Activated T-helper 1 cell treated with Interleukin-2 at 50 U/mL for 16 hours (primary cell): ENCODE measurements at places on chromosomes 5 and 9.

DNA sequence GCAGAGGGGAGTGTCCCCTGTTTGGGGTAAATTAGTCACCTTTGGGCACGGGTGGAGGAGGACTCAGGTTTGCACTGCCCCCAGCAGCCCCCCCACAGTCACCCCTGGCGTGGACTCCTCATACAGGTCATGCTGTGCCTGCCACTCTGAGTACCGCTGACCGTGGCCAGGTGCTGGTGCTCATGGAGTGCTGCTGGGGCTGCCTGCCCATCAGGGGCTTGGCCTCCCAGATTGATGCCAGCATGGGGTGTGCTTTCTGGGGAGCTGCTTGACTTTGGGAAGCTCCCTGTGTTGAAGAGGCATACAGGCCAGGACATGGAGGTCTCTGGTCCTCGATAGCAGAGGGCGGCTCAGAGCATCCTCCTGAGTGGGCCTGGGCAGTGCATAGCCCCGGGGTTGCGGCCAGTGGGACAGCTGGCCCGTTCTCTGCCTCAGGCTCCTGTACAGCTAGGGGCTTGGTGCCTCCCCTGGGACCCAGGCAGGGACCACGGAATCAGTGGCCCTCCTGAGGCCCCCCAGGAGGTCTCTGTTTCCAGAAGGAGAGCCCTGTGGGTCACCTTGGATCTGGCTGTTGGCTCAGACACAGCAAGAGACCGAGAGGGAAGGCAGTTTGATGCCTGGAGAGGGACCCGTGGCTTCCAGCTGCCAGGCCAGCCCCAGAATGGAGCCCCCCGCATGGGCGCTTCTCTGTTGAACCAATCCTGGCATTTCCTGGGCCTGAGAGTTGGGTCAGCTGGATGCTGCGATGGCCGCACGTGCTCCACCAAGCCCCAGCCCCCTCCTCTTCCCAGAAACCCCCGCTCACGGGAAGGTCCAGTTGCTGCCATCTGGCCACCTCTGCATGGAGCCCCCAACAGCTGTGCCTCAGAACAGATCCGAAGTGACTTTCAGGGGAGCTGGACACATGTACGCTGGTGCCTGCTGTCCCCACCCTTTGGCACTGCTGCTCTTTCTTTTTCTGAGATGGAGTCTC lies 6.1 kb upstream of the AJM1 start:
- no peak for DNase-seq

- no peak for DNase-seq
These were observed 370.6 kb downstream of the NTRK2 start for GRCh38 chr9:85040146-85040545.

- peak; percentile 16 for DNase-seq
These were observed 40.0 kb downstream of the KLHL3 start for GRCh38 chr5:137695651-137696428.

DNA sequence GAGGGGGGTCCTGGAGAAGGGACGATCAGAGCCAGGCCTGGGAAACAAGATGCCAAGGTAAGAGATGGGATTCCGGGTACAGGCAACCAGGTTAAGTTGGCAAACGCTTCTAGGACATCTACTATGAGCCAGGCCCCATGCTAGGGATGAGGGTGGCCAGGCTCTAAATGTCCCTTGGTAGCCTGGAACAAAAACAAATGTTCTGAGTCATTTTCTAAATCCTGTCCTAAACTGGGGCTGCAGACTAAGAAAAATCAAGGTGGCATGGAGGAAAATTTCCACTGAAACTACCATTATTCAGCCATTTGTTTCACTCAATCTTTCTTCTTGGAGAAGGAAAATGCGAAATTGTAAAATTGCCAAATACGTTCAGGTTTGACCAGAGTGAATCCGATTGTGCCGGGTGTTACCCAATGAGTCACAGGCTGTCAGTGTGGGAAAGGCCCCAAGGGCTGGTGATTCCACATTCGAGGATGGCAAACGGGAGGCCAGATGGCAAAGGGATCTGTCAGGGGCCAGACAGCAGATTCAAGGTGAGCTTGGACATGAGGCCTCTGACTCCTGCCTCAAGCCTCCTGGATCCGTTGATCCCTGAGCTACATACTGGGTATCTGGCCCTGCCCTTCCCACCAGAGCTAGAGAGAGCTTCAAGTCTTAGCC lies 57.6 kb downstream of the PAX5 start:
- no peak for DNase-seq

- DNase-seq, result peak; percentile 61
These were observed 76.8 kb downstream of the STK10 start for GRCh38 chr5:172110921-172111851.

DNA sequence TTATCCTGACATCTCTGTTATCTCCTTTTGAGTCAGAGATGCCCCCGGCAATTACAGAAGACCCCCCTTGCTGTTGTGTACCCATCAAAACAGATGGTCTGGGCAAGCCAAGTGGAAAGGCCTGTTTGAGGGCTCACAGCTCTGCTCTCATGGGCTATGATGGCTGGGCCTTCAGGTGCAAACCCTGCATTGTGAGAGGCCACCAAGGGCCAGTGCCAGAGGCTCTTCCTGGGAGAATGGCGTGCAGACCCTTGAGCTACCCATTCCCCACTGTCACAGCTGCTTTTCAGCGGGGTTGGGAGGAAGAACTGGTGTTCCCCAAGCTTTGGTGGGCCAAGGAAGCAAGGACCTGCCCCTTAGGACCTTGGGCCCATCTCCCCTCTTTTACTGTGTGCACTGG lies 174.7 kb upstream of the PPP1R26 start:
- no peak for DNase-seq

- no peak for DNase-seq
These were observed 396.9 kb downstream of the PDE4D start for GRCh38 chr5:59496524-59497134.

GRCh38 chr9:135591506-135592330 lies 30.2 kb downstream of the PAEP start:
- DNase-seq, result no peak

DNA sequence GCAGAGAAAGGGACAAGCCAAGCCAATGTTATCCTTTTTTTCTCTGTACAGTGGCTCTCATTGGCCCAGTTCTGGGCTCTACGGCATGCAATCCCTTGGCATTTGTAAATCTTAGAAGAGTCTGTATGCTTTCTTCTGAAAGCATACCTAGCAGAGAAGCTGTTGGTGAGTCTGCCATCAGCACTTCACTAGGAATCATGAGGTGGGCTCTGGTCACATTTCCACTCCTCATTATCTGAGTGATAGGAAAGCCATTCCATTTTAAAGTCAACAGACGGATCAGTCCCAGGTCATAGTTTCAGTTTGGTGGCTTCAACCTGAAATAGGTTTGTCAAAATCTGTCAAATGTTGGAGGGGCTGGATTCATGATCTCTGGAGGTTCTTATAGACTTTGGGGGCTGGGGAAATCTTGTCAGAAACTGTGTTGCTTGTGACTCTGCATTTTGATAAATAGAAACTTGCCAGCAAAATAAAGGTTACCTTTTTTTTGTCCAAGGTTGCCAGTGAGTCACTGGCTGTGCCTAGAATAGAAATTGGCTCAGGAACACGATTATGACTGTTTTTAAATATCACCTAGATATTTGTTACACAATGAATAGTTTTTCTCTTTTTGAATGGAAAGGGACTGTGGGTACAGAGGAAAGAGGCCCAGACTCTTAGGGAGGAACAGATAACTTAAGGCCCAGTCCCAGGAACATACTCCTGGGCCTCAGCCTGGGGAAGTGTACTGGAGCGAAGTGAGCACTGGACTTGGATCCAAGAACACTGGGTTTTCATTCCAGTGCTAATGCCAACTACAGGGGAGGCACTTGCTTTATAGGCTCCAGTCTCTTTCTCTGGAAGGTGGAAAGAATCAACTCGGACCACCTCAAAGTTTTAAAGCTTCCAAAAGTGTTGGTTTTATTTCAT lies 183.1 kb downstream of the NMUR2 start:
- DNase-seq, result no peak

DNA sequence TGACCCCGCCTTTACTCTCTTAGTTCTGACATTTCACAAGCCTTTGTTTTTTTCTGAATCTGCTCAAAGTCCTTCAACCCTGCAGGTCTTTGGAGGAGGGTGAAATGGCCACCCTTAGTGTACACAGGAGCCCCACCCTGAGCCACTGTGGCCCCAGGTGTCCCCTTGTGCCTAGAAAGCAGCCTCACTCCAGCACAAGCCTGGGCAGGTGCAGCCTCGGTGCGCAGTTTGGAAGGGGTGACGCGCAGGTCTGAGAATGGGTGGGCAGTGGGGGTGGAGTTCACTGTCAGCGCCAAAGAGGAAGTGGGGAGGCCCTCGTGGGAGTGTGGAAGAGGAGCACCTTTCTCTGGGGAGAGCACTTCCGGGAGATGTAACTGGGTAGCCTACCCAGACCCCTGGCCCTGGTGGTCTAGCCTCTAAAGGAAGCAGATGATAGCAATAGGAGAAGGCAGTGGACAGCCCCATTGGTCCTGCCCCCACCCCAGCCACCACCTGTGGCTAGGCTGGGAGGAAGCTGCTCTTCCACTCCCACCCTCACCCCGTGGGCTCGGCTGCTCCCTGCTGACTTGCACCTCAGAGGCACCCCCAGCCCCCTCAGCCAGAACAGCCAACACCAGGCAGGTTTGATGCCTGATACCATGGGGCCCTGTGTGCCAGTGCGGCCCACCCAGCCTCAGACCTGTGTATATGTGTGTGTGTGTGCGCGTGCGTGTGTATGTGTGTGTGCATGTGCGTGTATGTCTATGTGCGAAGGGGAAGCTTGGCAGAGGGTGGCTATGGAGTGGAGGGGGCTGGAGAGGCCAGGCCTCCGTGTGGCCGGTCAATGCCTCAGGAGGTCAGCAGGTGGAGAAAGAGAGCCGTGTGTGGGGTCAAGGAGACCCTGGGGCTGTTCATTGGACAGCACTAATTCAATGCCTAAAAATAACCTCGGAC lies 16.8 kb upstream of the DAB2IP start:
- DNase-seq, result no peak

DNA sequence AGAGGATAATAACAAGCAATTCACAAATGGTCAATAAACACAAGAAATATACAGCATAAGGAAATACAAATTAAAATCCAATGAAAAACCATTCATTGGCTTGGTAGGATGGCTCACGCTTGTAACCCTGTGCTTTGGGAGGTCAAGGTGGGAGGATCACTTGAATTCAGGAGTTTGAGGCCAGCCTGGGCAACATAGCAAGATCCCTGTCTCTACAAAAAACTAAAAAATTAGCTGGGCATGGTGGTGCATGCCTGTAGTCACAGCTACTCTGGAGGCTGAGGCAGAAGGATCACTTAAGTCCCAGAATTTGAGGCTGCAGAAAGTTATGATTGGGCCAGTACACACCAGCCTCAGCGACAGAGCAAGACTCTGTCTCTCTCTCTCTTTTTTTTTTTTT lies 20.9 kb upstream of the UBAP1 start:
- DNase-seq, result no peak

- DNase-seq, result no peak
These were observed 29.5 kb downstream of the TGFBI start for GRCh38 chr5:136058039-136058971.

- DNase-seq, result no peak
These were observed 4.7 kb downstream of the LNPEP start for GRCh38 chr5:96940586-96940985.

- DNase-seq, result no peak
These were observed 188.7 kb upstream of the S1PR3 start for GRCh38 chr9:88802533-88802932.

- DNase-seq, result no peak
These were observed 40.0 kb upstream of the CCNG1 start for GRCh38 chr5:163397354-163397753.

GRCh38 chr9:91146391-91147019 lies 215.2 kb downstream of the AUH start:
- no peak for DNase-seq

- DNase-seq, result no peak
These were observed 646.8 kb upstream of the WWC1 start for GRCh38 chr5:167644619-167645018.

DNA sequence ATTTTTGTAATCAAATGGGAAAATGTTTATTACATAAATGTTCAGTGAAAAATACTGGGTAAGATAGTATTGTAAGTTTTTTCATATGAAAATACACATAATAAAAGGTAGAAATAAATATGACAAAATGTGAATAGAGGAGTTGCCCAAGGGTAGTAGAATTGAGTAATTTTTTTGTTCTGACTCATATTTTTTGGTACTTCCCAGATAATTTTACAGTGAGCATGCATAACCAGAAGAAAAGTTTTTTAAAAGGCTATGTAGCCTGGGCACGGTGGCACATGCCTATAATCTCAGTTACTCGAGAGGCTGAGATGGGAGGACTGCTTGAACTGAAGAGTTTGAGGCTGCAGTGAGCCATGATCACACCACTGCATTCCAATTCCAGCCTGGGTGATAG lies 116.9 kb downstream of the PIP5K1B start:
- no peak for DNase-seq

GRCh38 chr9:31519011-31519410 lies 865.4 kb upstream of the ACO1 start:
- DNase-seq, result no peak

GRCh38 chr5:56648460-56649034 lies 166.8 kb upstream of the MAP3K1 start:
- no peak for DNase-seq

- no peak for DNase-seq
These were observed 37.1 kb downstream of the RPS6 start for GRCh38 chr9:19342947-19343346.

- DNase-seq, result no peak
These were observed 276.5 kb downstream of the ARHGEF28 start for GRCh38 chr5:73902327-73903051.

DNA sequence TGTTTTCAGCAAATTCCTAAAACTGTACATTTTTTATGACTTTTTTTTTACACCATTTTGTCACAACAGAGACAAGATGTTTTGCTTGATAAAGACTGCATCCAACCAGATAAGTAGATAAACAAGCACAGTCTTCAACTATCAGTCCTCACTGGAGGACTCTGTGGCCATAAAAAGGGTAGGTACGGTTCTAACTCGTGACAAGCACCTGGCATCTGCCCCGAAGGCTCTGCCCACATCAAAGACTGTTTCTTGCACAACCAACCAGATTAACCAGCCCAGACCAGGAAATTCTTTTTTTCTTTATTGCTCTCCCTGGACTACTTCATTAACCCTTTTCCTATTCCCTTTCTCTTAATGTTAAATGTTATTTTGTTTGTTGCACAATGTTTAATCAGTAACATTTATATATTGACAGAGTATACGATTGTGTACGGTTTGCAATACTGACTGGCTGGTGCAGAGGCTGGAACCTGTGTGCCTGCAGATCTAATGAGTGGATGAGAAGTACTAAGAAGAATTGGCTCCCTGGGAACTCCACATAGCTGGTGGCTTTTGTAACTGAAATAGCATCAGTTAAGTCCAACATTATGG lies 74.1 kb downstream of the SERINC5 start:
- DNase-seq, result peak; percentile 41

GRCh38 chr5:89041249-89041779 lies 158.3 kb upstream of the MEF2C start:
- DNase-seq, result no peak

GRCh38 chr9:26891726-26892125 lies 876 bp downstream of the CAAP1 start:
- DNase-seq, result no peak

GRCh38 chr9:12963537-12963936 lies 188.7 kb downstream of the LURAP1L start:
- no peak for DNase-seq

DNA sequence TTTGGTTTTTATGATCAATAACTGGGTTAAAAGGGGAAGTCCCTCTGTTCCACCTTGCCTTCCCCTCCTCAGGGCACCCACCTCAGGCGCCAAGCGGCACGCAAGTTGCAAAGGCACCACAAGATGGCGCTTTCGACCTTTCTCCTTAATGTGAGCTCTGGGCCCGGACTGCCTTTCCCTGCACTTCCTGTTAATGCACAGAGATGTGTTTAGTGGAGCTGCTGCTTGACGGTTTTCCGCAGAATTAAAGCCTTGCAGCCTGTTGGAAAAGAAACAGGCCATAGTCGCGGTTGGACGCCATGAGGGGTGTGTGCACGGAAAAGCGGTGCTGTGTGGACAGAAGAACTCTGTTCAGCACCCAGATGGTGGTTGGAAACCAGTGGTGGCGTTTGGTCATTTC lies 17.9 kb downstream of the CXCL14 start:
- DNase-seq, result peak; percentile 8
